ENCODE measurements at places on chromosomes 1 and 21. TPM values are rescaled to one million over a fixed set of nuclear protein-coding genes. Genes with fewer than 3 reads are reported as not detected.
A peak's percentile ranks its signal among the peaks of the same experiment; 100 is the strongest.

DNA sequence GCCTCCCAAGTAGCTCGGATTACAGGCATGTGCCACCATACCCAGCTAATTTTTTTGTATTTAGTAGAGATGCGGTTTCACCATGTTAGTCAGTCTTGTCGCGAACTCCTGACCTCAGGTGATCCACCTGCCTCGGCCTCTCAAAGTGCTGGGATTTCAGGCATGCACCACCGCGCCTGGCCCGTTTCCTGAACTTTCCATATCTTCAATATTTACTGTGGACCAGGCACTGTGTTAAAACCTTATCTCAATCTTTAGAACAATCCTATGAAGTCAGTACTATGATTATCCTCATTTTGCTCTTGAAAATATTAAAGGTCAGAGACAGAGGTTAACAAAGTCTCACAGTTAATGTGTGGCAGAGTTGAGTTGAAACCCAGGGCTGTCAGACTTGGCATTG lies 1.6 kb upstream of the ADCY10 start:
- DNase-seq: no peak

DNA sequence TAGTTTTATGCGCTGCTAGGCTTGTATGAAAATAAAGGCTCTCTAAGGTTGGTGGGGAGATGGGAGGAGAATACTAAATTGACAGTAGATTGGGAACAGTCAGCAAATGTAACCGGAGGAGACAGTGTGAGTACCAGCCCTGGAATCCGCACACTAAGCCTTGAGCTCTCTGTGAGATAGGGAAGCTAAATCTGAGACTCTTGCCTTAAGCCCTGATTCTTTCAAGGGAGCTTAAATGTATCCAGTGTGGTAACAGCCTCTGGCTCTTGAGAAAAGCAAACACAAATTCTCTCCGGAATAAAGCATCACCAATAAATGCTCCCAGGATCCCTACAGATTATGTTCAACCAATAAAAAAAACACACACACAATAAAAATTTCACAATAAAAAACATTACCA lies 33.0 kb upstream of the PDPN start:
- no peak for DNase-seq

DNA sequence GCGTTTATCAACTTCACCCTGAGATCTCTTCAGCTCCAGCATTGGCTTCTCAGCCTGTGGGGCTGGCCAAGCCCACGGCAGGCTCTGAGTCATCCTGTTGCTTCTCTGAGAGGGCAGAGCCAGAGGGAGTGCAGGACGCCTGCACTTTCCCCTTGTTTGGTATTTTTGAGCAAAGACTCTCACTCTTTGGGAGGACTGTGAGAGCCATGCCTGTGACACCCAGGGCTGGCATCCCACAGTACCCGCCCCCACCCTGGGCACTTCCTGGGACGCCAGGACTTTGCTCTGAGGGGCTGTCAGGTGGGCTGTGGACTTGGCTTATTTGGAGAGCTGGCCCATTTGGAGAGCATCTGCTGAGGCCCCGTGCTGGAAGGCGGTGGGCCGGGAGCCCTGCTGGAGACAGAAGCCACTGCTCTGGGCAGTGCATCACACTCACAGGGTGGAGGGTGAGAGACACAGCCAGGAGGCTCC lies 37.4 kb downstream of the VANGL1 start:
- DNase-seq: peak; percentile 34

GRCh38 chr1:117556341-117556740 lies 49.5 kb upstream of the TENT5C start:
- DNase-seq: no peak

Gene GNAT2
- not detected for total RNA-seq

GRCh38 chr1:119714583-119714982 lies 2.8 kb downstream of the PHGDH start:
- no peak for DNase-seq

Gene TEKT2
- not detected for total RNA-seq

Gene ADGRL2
- 36.4 TPM for total RNA-seq

DNA sequence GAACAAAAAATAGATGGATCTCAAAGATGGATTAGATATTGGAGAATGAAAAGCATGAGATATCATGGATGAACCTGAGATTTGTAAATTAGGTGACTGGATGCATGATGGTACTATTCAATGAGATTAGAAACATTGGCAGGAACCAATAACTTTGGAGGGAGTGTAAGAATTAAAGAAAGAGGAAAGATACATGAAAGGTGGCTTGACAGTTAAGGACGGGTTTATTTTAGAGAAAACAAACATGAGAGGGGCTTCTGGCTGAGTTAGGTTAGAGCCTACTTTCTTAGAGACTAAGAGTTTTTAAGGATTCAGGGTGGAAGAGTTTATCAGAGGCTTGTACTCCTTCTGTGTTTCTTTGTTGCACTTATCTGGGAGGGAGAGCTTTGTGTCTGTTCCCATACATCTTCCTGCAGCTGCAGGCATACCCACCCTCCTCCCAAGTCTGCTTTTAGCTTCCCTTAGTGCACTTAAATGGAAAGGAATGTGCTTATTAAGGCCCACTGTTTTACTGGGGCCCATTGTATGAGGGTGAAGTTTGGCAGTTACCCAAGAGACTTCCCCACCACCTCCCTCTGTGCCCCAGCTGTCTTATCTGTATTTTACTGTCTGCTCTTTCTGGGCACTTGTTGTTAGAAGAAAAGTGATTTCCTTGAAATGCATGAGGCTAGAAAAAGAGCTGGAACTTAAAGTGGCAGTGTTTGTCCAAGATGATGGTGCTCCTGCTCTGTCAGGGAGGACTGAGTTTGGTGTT lies 26.1 kb upstream of the CR2 start:
- no peak for DNase-seq

DNA sequence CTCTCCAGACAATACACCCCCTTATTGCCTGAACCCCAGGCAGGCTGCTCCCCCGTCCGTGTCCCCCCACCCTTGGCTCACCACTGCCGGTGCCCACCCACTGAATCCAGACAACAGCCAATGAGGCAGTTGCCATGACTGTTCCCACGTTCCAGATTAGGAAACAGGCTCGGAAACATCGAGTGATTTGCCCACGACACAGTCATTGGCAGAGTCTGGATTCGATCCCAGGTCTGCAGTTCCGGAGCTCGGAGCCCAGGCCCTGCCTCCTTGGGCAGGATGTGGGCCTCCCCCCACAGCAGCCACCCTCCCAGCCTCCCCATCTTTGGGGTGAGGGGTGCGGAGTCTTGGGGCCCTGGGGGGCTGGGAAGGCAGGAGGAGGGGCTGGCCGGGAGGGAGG lies 20.3 kb upstream of the CLSTN1 start:
- DNase-seq: no peak
